ENCODE measurements at places on chromosomes 11 and 22.

- no peak overlapping the region for H3K4me3 ChIP-seq
- H3K27me3 ChIP-seq: peaks cover 4% of the 10 kb centered on the region
- no peak for DNase-seq
- no peaks in the 10 kb centered on the region for H3K36me3 ChIP-seq
- no peaks in the 10 kb centered on the region for H3K4me1 ChIP-seq
These were observed 98.6 kb downstream of the GRIK4 start for GRCh38 chr11:120610111-120610510.

GRCh38 chr22:26550498-26551033, 38.3 kb upstream of the TFIP11 start:
- peak overlapping the region; percentile 69 for H3K27ac ChIP-seq
- H3K4me3 ChIP-seq: no peak overlapping the region
- DNase-seq: peak; percentile 62
- H3K4me1 ChIP-seq: peaks cover 67% of the 10 kb centered on the region

GRCh38 chr11:113376156-113376555, 11.4 kb upstream of the ANKK1 start:
- H3K27ac ChIP-seq: no peak overlapping the region
- H3K36me3 ChIP-seq: no peaks in the 10 kb centered on the region
- no peaks in the 10 kb centered on the region for H3K27me3 ChIP-seq
- no peaks in the 10 kb centered on the region for H3K4me1 ChIP-seq

- no peaks in the 10 kb centered on the region for H3K27me3 ChIP-seq
- DNase-seq: no peak
- no peak overlapping the region for H3K4me3 ChIP-seq
- no peaks in the 10 kb centered on the region for H3K4me1 ChIP-seq
- no peaks in the 10 kb centered on the region for H3K36me3 ChIP-seq
These were observed 9.4 kb downstream of the PGM2L1 start for GRCh38 chr11:74388678-74389327.

DNA sequence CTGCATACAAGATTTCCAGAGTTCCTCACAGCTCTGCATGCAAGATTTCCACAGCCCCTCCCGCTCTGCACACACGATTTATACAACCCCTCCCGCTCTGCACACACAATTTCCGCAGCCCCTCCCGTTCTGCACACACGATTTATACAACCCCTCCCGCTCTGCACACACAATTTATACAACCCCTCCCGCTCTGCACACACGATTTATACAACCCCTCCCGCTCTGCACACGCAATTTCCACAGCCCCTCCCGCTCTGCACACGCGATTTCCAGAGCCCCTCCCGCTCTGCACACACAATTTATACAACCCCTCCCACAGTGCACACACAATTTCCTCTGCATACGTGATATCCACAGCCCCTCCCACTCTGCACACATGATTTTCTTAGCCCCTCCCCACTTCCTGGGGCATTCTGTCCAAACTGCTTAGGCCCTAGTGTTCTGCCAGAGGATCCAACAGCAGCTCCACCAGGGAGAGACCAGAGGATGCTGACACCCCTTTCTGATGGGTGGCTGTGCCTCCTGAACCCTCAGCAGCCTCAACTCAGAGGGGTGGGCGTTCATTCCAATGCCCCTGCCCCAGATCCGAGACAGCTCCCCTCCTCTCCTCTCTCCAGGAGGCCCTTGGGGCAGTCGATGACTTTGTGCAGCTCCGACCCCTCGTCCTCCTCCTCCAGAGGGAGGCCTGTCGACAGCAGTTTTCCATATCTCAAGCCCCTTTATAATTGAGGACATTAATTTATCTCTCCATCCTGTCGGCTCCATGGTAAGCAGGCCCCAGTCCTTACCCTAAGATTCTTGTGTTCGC, 671.7 kb downstream of the BRD1 start:
- no peak for DNase-seq
- no peaks in the 10 kb centered on the region for H3K36me3 ChIP-seq

DNA sequence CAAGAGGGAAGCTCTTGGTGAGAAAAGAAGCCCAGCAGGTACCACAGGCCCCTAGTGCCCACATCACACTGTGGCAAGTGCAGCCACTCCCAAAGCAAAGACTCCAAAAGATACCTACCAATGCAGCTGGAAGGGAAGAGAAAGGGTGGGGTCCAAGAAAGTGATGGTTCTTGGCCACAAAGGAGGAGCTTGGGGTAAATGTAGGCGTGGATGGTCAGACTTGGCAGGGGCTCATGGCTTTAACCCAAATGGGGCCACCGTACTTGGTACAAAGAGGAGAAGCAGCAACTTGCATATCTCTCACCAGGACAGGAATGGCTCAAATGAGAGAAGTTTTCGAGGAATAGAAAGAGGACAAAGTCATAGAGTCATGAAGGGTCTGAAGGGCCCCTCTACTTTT, 4.8 kb downstream of the MAP3K11 start:
- DNase-seq: no peak
- H3K27me3 ChIP-seq: no peaks in the 10 kb centered on the region
- H3K36me3 ChIP-seq: no peaks in the 10 kb centered on the region
- no peak overlapping the region for H3K4me3 ChIP-seq

GRCh38 chr11:11171854-11172253, 181.2 kb downstream of the CSNK2A3 start:
- no peak overlapping the region for H3K4me3 ChIP-seq
- peak overlapping the region; percentile 38 for H3K27ac ChIP-seq
- H3K4me1 ChIP-seq: peaks cover 9% of the 10 kb centered on the region
- H3K27me3 ChIP-seq: no peaks in the 10 kb centered on the region

- no peak for DNase-seq
- H3K27me3 ChIP-seq: no peaks in the 10 kb centered on the region
- H3K4me1 ChIP-seq: no peaks in the 10 kb centered on the region
- no peak overlapping the region for H3K27ac ChIP-seq
These were observed 7.1 kb downstream of the CD44 start for GRCh38 chr11:35146074-35146521.

DNA sequence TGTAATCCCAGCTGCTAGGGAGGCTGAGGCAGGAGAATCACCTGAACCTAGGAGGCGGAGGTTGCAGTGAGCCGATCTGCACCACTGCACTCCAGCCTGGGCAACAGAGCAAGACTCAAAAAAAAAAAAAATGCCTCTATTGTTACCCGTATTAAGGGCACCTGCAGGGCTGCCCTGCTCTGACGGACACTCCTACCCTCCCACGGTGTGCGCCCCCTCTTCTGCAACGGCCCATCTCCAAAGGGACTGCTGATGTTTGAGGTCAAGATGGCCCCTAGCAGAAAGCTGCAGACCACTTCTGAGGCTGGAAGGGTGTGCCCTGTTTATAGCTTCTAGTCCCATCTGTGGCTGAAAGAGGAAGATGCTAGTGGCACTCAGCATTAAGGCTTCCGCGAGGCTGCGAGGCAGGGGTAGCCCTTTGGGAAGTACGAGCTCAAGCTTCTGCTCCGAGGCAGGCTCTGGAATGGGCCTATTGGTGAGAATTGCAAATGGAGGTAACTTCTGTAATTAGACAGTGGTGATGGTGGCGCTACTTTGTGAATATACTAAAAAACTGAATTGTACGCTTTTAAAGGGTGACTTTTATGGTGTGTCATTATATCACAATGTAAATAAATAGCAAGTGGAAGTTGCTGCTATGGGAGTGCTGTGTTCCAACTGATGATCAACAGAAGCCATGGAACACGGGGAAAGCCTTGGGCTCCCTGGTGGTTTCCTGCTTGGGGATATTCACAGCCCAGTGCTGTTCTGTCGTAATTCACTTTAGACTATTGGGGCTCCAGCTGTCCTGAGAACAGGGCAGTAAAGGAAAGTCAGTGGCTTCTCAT, 24.3 kb downstream of the ARFGAP2 start:
- H3K36me3 ChIP-seq: no peaks in the 10 kb centered on the region
- no peak for DNase-seq
- no peak overlapping the region for H3K27ac ChIP-seq
- H3K27me3 ChIP-seq: no peaks in the 10 kb centered on the region
- no peak overlapping the region for H3K4me3 ChIP-seq

DNA sequence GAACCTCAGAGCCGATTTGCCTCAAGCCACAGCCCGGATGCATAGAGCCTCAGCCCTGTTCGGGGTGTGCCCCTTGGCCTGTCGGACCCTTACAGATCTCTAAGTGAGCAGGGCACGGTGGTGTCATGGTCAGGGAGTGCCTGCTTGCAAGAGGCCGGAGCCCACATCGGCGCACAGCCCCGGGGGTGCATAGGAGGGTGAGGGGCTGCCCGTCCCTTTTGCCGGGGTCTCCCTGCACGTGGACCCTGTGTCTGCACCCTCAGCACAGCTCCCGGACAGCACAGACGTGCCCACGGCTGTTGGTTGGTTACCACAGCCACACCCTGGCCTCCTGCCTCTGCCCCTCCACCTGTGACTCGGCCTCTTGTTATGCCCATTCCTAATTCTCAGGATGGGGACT, 6.5 kb downstream of the RAB36 start:
- H3K27ac ChIP-seq: no peak overlapping the region
- H3K27me3 ChIP-seq: no peaks in the 10 kb centered on the region
- H3K4me1 ChIP-seq: no peaks in the 10 kb centered on the region

GRCh38 chr22:27318516-27318915, 483.0 kb downstream of the MN1 start:
- no peak for DNase-seq
- H3K36me3 ChIP-seq: no peaks in the 10 kb centered on the region
- no peak overlapping the region for H3K27ac ChIP-seq
- peaks cover 11% of the 10 kb centered on the region for H3K4me1 ChIP-seq

- H3K4me3 ChIP-seq: peak overlapping the region; percentile 76
- H3K4me1 ChIP-seq: peaks cover 6% of the 10 kb centered on the region
- no peak for DNase-seq
- H3K36me3 ChIP-seq: no peaks in the 10 kb centered on the region
- H3K27me3 ChIP-seq: peaks cover 24% of the 10 kb centered on the region
These were observed 2.7 kb downstream of the NAV2 start for GRCh38 chr11:19715373-19715772.

- no peaks in the 10 kb centered on the region for H3K4me1 ChIP-seq
- DNase-seq: no peak
- no peaks in the 10 kb centered on the region for H3K27me3 ChIP-seq
- no peaks in the 10 kb centered on the region for H3K36me3 ChIP-seq
These were observed 23.1 kb downstream of the FANCF start for GRCh38 chr11:22602504-22602903.

DNA sequence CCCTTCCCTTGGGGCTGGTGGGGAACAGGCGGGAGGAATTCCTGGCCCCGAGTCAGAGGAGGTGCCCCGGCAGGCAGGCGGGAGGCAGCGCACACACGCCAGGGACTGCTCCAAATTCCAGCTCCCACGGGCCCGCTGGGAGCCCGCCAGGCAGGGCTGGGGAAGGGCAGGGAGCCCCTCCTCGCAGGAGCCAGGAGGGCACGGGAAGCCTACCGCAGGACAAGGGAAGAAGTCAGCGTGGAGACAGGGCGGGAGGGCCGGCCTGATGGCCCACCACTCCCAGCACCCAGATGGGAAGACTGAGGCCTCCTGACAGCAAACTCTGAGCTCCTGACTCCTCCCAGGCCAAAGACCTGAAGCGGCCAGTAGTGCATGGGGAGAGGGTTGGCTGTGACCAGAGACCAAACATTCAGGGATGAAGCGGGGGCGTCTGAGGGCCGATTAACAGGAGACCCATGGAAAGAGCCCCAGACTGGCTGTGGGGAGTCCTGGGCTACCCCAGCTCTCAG, 22.4 kb downstream of the RPL3 start:
- H3K27ac ChIP-seq: no peak overlapping the region
- no peaks in the 10 kb centered on the region for H3K27me3 ChIP-seq
- no peak for DNase-seq
- H3K4me3 ChIP-seq: no peak overlapping the region
- H3K4me1 ChIP-seq: peaks cover 33% of the 10 kb centered on the region

DNA sequence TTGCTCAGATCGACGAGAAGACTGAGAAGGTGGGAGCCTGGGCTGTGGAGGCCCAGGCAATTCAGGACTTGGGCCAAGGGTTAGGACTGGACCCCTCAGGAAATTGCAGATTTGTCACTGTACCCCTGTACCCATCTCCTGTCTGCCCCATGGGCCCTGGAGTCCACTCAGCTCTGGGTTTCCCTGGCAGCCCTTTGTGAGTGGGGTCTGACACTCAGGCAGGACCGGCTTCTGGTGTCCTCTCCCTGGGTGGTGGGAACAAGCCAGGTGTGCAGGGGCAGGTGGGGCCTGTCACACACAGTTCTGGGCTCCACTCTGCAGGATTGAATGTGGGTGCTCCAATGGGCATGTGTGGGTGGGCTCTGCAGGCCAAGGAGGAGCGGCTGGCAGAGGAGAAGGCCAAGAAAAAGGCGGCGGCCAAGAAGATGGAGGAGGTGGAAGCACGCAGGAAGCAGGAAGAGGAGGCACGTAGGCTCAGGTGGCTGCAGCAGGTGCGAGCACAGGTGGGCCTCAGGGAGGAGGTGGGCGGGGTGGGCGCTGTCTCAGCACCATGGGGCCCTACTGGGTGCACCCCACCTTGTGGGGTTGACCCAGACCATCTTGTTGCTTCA, 21.6 kb downstream of the INCENP start:
- H3K27ac ChIP-seq: no peak overlapping the region
- H3K27me3 ChIP-seq: no peaks in the 10 kb centered on the region
- no peak for DNase-seq
- H3K4me3 ChIP-seq: no peak overlapping the region
- H3K4me1 ChIP-seq: no peaks in the 10 kb centered on the region

GRCh38 chr11:63556404-63557013, 6.7 kb downstream of the PLAAT2 start:
- no peak for DNase-seq
- H3K27ac ChIP-seq: no peak overlapping the region
- H3K27me3 ChIP-seq: no peaks in the 10 kb centered on the region

DNA sequence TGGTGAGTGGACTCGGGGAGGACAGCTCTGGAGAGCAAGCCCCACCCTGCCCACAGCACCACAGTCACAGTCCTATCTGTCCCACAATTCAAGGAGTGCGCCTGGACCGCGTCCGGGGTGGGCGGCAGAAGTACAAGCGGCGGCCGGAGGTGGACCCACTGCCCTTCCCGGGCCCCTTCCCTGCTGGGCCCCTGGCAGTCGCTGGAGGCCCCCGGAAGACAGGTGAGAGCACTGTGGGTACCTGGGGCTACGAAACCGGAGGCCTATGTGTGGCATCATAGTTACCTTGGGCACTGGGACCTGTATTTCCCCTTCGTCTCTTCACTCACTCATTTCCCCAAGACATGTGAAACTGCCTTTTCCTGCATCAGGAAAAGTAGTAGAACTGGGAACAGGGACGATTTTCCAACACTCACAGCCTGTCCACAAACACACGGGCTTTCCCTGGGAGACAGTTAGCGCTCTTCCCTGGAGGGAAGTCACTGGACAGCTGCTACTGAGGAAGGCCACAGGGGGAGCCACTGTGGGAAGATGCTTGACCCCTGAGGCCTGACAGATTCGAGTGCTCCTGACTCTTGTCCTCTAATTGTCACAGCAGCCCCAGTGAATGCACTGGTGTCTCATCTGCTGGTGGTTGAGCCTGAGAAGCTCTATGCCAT, 3.1 kb downstream of the TRMT112 start:
- H3K27ac ChIP-seq: peak overlapping the region; percentile 83
- peaks cover 5% of the 10 kb centered on the region for H3K36me3 ChIP-seq
- DNase-seq: no peak
- peak overlapping the region; percentile 46 for H3K4me3 ChIP-seq
- H3K4me1 ChIP-seq: peaks cover 31% of the 10 kb centered on the region

GRCh38 chr11:95585069-95585751, 204.4 kb downstream of the FAM76B start:
- no peak overlapping the region for H3K4me3 ChIP-seq
- H3K27me3 ChIP-seq: no peaks in the 10 kb centered on the region
- H3K36me3 ChIP-seq: no peaks in the 10 kb centered on the region
- no peak overlapping the region for H3K27ac ChIP-seq
- no peaks in the 10 kb centered on the region for H3K4me1 ChIP-seq

GRCh38 chr11:70477176-70477575, 78.8 kb downstream of the CTTN start:
- H3K4me1 ChIP-seq: peaks cover 8% of the 10 kb centered on the region
- DNase-seq: no peak
- H3K36me3 ChIP-seq: no peaks in the 10 kb centered on the region
- no peak overlapping the region for H3K27ac ChIP-seq
- no peaks in the 10 kb centered on the region for H3K27me3 ChIP-seq
